Esophagus squamous epithelium (tissue), 5 donors: ENCODE measurements at places on chromosomes 2 and 18.

GRCh38 chr18:2258954-2259353, 312.4 kb downstream of the METTL4 start:
- DNase-seq = no peak

GRCh38 chr2:190382851-190383250, 25.3 kb upstream of the MFSD6 start:
- no peak for DNase-seq

DNA sequence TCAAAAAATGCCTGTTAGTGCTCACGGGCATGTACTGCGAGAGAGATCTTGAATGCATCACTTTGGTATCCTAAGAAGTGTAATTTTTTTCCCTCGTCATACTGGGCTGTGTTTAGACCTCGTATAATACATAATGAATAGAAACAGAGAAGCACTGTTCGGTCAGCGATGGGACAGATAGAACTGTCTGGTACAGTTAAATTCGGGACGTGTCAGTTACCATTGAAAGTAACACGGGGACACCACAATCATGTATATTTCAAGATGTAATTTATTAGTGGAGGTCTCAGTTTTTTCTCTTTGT, 1.8 kb downstream of the PKP4 start:
- no peak for DNase-seq

DNA sequence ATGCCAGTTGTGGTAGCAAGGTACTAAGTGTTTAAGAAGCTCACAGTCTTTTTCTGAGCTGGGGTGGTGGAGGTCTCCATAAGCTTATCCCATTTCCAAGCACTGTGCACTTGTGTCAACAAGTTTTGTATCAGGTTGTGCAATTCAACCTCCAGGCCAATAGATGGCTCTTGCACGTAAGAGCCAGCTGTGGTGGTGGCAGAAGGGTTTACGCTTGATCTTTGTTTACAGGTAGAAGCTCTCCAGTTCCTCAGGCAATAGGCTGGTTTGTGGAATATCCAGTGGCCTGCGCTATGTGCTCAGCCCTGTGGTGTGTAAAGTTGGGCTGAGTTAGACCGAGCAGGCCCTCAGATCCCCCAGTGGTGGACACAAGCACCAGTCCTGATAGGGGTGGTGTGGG, 89.7 kb upstream of the CNTNAP5 start:
- no peak for DNase-seq

- no peak for DNase-seq
Measured at GRCh38 chr2:23475036-23475435, 90.1 kb downstream of the KLHL29 start.

DNA sequence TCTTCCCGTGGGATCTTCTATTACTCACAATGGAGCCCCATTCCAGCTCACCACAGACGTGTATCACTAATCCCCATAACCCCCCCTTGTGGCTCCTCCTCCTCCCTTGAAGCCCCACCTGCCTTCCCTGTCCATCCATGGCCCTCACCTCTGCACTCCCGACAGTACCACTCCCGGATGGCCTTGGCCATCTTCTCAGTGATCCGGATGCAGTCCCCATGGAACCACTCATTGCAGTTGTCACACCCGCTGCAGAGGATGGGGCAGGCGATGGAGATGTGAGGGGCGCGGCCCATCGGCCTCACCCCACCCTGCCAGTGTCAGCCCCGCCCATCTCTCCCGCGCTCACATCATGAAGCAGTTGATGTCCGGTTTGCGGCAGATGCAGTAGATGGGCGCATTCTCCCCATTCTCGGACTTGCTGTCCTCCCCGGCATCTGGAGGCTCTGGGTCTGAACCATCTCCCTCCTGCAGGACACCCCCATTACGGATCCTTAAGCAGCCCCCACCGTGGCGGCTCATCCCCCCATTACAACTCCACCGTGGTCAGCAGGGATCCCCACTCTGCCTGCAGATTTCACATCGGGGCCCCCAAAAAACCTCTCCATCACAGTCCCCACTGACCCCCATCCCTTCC, 983 bp downstream of the CXXC1 start:
- DNase-seq = no peak

- DNase-seq = no peak
Measured at GRCh38 chr18:55381277-55381676, 206.7 kb downstream of the TCF4 start.

DNA sequence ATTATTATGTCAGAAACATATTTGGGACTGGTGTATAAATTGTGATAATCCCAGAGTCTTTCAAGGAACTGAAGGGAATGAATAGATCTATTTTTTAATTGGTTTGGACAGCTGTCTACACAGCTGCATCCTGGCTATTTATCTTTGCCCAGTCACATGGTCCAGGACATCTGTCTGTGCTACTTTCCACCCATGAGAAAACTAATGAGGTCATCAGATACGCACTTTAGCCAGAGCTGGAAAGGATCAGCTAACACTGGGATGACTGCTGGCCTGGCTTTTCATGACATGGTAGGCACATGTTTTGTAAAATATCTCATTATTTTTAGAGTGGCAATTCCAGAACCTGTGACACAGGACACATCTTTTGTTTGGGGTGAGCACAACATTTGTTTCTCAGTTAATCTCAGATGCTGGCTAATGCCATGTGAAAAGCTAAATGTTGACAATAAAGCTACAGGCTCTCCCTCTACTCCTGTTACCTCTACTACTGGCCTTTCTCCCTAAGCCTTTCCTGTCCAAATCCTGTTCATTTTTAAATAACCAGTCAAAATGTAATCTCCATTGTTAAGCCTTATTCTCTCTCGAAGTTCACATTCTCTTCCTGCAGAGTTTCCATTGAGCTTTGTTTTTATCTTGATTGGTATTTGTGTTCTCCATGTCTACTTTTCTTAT, 500.7 kb downstream of the RIT2 start:
- no peak for DNase-seq

DNA sequence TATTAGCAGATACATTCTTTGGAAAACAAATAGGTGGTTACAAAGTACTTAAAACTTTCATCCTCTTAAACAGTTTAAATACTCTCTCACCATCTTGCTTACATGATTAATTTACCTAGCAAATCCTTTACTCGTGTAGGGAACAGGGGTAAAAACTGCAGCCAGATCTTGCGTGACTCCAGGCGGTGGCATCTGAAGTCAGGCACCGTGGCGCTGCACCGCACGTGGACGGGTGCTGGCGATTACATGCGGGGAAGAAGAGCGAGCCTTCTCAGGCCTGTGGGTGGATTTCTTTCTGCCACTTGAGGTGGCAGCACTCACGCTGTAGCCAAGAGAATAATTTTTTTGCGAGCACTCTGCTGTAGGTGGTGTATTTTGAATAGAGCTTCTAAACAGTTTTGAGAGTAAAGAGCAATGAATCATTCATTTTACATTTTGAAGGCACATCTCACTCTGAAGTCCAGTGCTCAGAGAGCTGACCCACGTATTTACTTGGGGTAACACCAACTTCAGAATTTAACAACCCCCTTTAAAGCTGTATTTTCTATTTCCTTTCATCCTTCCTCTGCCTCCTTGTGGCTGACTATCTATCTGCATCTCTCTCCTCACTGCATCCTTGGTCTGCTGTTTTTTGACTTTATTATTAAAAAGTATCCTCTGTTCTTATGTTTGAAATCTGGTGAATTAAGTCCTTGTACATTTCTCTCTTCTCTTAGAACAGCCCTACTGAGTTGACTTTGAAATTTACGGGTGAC, 68.9 kb downstream of the EPAS1 start:
- DNase-seq = no peak

GRCh38 chr2:28366496-28367282, 26.0 kb upstream of the FOSL2 start:
- DNase-seq = no peak

- DNase-seq = no peak
Measured at GRCh38 chr2:145622285-145622684, 1102.4 kb upstream of the ZEB2 start.

GRCh38 chr2:236932831-236933361, 152.8 kb upstream of the COPS8 start:
- DNase-seq = no peak

DNA sequence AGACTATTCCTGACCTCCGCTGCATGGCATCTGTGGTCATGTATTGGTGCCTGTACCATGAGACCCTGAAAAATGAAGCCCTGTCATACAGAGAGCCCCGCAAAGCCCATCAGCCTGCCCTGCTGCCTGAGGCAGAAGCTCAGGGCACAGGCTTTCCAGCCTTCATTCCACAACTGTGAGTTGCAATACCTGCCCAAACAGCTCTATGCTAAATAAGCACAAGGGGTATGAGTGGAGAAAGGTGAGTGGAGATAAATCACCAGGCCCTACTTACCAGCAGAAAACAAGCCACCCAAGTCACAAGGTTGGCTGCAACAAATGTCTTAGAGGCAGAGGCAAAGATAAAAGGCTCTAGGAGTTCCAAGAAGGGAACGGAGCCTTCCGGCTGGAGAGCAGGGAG, 277.4 kb downstream of the TNS1 start:
- no peak for DNase-seq

DNA sequence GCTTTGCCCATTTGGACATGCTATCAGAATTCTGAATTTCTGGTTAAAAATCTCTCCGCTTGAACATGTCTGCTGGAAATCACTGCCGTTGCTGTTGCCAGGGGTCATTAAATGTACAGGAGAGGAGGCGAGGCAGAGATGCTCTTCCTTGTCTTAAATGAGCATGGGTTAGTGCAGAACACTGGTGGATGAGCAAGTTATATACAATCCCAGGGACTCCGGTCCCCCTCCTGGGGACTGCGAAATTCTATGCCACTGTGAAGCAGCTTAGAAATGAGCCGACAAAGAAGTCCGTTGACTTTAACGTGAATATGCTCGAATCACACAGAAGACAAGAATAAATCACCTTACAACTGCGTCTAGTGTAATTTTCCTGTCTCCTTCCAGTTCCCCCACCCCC, 95.1 kb upstream of the KLHL14 start:
- DNase-seq = no peak

- no peak for DNase-seq
Measured at GRCh38 chr2:110729106-110729505, 3.3 kb upstream of the ACOXL start.

DNA sequence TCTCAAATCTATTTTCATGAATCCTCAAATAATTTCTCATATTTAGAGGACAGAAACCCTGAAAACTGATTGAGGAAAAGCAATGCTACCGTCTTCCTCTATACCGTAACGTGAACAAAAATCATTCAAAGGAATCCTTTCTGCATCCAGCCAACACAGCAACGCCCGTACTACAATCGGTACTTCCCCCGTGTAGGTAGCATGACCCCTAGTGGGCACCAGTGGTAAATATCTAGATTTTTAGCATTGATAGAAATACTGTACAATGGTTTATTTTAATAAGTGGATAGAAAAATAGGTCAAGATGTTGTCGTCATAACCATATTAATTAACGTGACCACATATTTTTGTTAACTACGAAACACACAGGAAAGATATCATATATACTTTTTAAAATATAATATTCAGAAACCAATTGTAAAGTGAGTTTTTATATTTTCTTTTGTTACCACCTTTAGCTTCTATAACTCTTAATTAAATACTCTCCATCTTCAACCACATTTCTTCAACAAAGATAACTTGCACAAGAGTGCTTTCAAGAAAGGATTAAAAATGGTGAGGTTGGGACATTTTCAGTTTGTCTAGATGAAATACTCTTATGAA, 194.1 kb downstream of the SS18 start:
- no peak for DNase-seq

- DNase-seq = no peak
Measured at GRCh38 chr18:6836331-6836730, 106.8 kb downstream of the ARHGAP28 start.

GRCh38 chr2:134773759-134774742, 55.3 kb upstream of the TMEM163 start:
- DNase-seq = no peak

DNA sequence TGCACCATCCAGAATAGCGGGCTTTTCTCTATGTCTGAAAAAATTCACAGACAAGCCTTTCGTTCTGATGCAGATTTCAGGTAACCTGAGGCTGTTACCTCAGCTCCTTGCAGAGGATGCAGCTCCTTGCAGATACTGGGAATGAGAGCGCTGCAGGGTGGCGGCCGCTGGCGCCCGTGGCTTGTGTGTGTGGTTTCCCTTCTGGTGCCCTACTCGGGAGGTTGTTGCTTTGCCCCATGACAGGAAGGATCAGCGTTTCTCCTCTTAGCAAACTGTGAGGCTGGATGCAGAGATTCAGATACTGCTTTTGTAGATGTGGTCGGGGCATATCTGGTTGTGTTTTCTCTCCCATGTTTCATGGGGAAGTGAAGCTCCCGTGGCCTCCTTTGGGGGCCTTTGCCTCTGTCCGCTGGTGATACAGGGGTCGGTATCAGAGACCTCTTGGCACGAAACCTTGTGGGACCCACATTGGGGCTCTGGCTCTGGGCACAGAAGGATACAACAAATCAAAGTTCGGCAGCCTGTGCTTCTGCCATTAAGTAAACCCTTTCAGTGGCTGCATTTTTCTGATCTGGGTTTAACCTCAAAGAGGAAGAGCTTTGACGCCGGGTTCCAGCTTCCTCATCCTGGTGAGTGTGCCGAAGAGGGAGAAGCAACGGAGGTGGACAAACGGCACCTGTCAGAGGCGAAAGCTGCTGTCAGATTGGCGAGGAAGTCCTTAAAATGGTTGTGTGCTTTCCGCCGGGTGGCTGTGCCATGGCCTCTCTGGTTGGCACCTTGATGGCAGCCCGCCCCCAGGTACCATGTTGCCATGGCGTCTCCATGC, 127.8 kb downstream of the MBP start:
- no peak for DNase-seq

DNA sequence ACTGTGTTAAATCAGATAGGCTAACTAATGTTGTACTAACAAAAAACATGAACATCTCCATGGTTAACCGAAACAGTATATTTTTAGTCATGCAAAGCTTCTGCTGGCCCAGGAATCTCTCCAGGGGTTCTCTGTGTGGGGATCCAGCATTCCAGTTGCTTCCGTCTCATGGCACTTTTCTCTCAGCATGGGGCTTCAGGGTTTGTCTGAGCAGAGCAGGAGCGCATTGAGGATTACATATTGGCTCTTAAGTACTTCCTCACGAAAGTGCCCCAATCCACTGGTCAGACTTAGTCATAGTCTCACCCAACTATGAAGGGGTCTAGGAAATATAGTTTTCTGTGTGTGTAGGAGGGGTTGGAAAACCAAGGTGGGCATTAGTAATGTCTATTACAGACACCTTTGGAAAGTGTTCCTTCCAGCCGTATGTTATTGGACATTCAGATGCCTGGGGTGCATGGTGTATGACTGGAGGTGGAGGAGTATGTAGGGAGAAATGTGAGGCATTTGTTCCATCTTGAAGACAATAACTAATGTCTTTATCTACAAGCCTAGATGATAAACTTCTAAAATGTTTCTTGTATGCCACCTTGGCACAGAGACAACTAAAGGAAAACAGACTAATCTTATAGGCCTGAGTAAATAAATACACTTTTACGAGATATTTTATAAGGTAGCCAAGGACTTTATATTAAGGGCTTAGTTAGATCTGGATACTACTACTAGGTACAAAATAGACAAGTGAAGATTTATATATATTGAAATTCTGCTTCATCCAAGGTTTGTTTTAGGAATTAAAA, 123.8 kb upstream of the ZEB2 start:
- DNase-seq = no peak

- no peak for DNase-seq
Measured at GRCh38 chr18:3061581-3062312, 48.8 kb upstream of the LPIN2 start.

DNA sequence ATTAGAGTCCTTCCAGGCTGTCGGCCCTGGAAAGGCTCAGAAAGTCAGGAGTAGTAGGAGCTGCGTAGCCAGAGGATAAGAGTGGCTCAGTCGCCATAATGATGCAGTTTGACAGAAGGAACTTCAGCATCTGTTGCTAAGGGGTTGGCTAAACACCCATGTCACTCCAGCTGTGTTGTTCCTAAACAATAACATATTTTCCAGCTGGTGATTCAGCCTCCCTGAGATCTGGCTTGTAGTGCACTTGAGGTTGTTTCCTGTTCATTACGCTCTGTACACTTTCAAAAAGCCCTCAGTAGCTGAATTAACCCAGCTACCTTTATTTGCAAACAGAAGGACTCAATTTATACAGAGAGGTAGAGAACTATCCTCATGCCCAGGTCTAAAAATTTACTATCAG, 39.7 kb upstream of the EPAS1 start:
- DNase-seq = no peak
